Right renal pelvis (tissue), 4 donors: ENCODE measurements at places on chromosomes 7 and 10. TPM values are rescaled to one million over a fixed set of nuclear protein-coding genes. Genes with fewer than 3 reads are reported as not detected.

ZNF518A gene
- 37.7 TPM for polyA plus RNA-seq

SLC18A3 gene
- not detected for polyA plus RNA-seq

HPSE2 gene
- polyA plus RNA-seq: 0.60 TPM

AEBP1 gene
- polyA plus RNA-seq: 55.4 TPM

GRID1 gene
- 1.5 TPM for polyA plus RNA-seq

TRIL gene
- 51.4 TPM for polyA plus RNA-seq

ARHGEF35 gene
- 20.5 TPM for polyA plus RNA-seq

SPDYE9 gene
- 0.18 TPM for polyA plus RNA-seq

NUDT13 gene
- polyA plus RNA-seq: 5.4 TPM

ITGA8 gene
- polyA plus RNA-seq: 50.5 TPM

UPK3B gene
- polyA plus RNA-seq: 2.4 TPM

DNA sequence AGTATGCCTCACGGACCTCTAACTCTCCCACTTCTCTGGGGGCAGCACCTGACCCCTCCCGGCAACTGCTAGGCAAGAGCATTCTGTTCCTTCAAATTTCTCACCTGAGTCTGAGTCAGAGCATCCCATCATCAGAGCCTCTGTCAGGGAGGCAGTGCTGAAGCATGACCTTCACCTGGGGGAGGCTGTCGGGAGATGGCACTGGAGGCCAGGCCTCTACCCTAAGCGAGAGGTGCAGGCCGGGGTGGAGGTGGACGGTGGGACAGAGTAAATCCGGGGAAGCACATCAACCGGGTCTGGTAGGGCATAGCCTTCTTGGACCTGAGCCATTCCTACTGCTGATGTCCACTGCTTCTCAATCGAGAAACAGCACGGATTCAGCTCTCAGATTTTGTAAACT is 90.4 kb downstream of the SPAG6 start:
- no peak for DNase-seq

DNA sequence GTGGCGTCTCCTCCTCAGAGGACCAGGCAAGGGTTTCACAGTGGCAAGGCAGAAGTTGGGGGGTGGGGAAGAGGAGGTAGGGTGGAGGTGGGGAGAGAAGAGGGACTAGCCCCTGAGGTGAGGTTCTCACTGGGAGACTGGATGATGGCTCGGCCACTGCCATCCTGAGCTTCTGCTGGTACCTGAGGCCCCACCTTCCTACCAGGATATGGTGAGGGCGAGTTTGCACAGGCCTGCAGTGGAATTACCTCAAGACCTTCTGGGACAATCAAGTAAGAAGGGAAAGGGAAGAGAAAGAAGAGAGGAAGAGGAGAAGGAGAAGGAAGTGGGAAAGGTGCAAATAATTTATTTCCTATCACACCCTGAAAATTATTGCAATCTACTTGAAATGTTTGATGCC is 111.8 kb upstream of the GDF10 start:
- DNase-seq: no peak

GRCh38 chr7:151424799-151425198 is 15.0 kb upstream of the WDR86 start:
- DNase-seq: no peak

DNA sequence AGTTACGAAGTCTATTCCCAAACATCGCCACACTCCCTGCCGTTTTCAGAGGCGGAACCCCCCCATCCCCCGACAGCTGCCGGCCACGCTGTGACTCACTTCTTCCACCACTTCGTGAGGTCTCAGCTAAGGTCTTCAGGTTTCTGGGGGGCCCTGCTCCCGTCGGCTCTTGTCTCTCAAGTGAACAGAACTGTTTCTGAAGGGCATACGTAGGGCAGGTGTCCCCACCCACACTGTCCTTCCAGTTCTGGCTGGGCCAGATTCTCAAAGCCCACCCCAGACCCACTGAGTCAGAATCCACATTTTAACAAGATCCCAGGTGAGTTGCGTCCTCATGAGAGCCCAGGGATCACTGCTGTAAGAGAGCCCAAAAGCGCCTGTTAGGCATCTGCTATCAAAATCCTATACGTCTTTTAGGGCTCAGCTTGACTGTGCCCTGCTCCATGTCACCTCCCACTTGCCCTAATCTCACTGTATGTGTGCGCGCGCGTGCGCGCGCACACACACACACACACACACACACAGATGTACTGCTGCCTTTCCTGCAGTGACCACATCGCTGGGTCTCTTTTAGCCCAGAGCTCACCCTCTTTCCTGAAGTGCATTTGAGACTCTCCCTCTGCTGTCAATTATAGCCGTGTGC is 78.8 kb downstream of the PROSER2 start:
- no peak for DNase-seq

- DNase-seq: no peak
Observed at GRCh38 chr7:79684384-79684783, 230.9 kb upstream of the MAGI2 start.

GRCh38 chr10:10165415-10165814 is 852.3 kb upstream of the CELF2 start:
- no peak for DNase-seq

DNA sequence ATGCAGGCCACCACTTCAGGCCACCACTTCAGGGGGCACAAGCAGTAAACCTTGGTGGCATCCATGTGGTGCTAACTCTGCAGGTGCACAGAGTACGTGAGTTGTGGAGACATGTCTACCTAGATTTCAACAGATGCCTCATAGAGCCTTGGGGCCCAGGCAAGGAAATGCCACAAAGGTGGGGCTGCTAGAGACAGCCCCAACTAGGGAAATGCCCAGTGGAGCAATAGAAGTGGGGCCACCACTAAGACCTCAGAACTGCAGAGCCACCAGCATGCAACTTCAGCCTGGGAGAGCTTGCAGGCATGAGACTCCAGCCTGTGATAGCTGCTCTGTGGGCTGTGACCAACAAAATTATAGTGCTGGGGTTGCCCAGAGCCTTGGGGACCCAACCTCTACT is 107.6 kb downstream of the DNAJC1 start:
- DNase-seq: no peak

DNA sequence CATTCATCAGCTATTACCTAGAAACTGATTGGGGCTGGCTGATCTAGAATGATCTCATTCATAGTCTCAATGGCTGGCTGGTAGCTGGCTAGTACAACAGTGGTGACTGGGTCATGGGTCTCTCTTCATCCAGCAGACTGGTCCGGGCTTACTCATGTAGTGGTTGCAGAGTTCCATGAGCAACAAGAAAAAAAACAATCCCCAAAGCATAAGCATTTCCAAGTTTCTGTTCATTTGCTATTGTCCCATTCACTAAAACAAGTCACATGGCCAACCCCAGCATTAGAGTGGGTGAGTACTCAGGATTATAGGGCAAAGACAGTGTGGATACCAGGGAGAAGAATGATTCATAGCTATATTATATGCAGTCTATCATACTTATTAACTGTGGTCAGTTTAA is 85.2 kb upstream of the SEMA3C start:
- no peak for DNase-seq

- no peak for DNase-seq
Observed at GRCh38 chr7:111103678-111104274, 12.8 kb downstream of the LRRN3 start.

DNA sequence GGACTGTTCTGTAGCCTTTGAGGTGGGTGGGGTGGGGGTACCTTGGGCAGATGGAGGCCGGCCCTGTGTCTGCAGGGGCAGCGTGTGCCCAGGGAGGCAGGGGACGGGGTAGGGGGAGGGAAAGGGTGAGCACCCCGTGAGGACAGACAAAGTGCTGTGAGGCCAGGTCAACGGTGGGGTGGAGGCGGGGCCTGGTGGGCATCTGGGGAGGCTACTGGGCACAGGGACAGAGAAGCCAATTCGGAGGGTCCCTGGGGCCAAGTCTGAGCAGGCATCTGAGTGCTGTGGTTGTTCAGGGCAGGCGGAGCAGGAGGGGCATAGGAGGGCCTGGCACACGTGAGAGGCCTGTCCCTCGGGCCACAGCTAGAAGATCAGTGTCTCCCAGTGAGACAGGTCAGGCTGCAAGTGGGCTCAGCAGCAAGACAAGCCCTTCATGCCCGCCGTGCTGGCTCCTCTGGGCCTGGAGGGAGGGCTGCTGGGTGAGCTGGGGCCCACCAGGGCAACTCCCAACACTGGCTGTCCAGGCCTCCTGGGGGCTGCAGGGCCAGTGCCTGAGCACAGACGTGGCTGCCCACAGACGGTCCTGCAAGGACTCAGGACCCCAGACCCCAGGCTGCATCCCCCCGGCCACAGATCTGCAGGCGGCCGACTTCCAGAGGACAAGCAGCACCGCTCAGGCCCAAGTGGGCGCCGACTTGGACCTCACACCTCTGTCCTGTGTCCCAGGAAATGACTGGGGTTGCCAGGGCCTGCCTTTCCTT is 26.4 kb upstream of the KNDC1 start:
- no peak for DNase-seq

- no peak for DNase-seq
Observed at GRCh38 chr7:35576031-35576573, 118.8 kb downstream of the HERPUD2 start.

DNA sequence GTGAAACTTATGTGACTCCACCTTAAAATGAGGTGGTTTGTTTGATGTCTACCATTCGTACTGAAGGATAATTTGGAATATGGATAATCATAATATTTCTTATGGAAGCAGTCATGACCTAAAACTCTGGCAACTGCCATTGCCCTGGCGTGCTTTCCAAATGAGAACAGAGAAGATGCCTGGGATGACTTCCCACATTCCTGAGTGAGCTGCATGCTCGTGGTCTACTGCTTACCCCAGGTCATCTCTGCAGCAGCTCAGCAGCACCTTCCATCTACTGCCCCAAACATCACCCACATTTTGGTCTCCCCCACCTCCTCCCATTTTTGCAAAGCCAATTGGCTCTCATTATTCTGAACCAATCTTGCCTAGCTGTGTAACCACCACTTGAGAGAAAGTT is 40.1 kb downstream of the LYZL1 start:
- no peak for DNase-seq

DNA sequence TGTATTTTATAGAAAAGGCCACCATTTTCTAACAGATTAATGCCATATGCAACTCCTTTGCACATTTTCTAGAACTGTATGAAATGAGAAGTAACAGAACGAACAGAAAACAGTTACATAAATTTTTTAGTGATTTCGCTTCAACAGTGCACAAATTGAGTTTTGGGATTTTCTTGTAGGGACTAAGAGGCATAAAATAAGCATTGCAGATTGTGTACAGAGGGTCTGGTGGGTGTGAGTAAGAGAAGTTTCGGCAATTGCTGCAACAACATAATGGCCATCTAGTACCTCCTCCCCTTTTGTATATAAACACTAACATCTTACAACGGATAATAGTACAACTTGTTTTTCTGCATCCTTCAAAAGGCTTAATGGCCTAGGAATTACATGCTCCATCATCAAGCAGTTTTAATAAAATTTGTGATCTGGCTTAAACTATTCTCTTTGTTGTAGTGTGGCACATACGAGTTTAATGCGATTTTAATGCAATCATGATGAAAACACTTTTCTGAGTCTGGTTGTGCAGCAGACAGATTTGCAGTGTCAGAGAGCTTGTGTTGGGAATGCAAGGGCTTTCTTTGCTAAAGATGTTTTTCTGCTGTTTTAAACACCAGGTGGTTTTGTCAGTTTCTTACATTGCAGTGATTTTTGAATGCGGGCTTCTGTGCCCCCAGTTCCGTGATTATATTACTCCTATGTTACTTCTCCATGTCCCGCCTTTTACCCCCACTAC is 2.9 kb downstream of the GLCCI1 start:
- DNase-seq: no peak

DNA sequence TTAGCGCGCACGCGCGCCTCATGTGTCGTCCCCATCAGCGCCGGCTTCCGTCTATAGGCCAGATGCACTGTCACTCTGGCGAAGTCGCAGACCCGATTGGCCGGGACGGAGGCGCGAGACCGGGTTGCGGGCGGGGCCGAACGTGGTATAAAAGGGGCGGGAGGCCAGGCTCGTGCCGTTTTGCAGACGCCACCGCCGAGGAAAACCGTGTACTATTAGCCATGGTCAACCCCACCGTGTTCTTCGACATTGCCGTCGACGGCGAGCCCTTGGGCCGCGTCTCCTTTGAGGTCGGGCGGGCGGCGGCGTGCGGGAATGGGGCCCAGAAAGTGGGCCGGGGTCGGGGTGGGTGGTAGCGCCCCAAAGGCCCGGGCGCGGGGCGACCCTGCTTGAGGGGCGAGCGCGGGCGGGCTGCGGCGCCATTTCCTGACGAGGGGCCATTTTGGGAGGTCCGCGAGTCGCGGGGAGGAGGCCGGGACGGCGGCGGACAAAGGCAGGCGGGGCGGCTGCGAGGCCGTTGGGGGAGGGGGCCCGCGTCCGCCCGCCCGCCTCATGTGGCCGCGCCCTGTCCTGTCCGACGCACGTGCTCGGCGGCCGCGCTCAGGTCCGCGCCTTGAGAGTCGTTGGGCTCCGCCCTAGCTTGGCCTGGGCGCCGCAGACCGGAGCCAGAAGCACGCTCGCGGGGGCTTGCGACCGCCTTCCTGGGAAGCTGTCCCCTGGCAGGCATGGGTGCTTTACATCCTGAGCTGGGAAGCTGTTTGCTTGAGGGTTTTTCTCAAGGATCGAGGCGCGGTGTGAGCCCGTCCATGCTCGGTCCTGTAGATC is at the start of gene PPIA:
Gene PPIA, plus strand, starts transcription at position 178 of the 825 bp plus-strand sequence. Its CDS starts 44 bp downstream, at position 222.
- peak; percentile 95 for DNase-seq

DNA sequence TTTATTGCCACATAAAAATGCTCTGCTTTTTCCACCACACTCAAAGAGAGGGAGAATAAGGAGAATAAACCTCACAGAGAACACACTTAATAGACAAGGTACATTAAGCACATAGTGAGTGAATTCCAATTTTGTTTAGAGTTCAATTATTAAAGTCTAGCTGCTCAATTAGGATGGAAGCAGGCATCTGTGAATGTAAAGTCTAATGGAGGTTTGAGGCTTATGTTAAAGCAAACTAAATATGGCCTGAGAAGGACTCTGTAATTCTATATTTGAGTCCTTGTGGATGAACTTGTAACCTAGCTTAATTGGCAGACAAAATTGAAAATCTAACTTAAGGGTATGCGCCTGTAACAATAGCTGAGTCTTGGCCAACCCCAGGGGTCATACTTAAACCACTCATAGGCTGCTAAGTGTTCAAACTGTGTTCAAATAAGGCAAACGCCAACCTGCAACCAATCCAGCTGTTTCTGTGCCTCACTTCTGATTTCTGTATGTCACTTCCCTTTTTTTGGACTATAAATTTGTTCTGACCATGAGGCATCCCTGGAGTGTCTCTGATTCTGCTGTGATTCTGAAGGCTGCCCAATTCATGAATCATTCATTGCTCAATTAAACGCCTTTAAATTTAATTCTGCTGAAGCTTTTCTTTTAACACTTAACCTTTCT is 31.3 kb upstream of the NME8 start:
- DNase-seq: no peak

DNA sequence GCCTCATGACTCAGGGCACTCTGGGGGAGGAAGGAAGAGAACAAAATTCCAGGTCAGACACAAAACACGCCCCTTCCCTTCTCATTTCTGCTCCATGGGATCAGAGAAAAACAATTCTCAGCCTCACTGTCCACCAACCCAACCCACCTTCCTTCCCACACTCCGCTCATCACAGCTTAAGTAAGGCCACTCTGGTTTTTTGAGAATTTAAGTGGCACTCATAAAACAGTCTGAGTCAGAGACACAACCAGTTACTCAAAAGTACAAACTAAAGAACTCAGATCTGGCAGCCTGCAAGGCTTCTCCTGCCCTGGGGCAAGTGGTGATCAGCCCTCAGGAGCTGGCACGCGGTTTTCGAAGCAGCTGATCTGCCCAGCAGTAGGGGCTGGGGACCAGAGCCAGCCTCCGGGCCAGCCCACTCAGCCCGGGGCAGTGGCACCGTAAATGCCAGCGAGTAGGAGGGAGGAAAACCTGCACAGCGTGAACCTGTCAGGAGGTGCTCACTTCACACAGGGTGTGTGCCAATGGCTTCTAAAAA is 39.1 kb upstream of the ABLIM1 start:
- no peak for DNase-seq
